ENCODE measurements at places on chromosomes 6 and 20.

DNA sequence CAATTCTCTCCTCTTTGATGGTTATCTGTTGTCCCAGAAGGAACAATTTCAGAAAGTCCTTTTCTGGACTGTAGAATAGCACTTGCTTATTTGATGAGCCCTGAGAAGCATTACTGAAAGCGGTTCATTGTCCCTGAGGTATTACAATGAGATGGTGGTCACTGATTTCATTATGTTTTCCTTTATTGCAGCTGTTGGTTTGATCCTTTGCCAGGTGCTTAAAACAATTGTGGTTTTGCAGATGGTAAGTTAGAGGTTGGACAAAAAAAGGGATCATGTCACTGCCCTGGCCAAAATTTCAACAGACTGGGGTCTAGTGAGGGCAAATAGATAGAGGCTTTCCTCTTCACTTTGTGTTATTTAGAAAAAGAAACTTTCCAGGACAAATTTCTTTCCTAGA, 61.9 kb downstream of the ESR1 start:
- no peak for DNase-seq

DNA sequence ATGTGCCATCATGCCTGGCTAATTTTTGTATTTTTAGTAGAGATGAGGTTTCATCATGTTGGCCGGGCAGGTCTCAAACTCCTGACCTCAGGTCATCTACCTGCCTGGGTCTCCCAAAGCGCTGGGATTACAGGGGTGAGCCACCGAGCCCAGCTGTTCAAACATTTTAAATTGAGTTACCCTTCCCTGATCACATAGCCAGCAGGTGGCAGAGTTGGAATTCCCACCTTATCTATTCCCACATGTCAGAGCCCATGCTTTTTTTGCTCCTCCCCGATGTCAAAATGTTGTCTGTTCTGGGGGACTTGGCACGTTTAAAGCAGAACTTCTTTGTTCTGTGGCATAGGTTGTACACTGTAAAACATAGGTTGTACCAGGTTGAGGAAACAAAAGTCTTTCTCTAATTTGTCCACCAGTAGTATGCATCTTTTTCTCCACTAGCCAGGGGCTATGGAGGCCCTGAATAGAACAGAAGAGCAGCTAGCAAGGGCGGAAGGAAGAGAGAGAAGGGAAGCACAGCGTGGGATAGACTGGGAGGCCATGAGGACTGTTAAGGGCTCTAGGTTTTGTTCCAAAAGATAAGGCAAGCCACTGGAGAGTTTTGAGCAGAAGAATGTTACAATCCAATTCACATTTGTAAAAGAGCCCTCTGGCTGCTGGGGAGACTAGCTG, 7.3 kb upstream of the LBP start:
- DNase-seq = no peak

- DNase-seq = no peak
These were observed 579.9 kb downstream of the MAFB start for GRCh38 chr20:40109136-40109535.

- no peak for DNase-seq
These were observed 429.6 kb downstream of the EPM2A start for GRCh38 chr6:145305670-145306069.

DNA sequence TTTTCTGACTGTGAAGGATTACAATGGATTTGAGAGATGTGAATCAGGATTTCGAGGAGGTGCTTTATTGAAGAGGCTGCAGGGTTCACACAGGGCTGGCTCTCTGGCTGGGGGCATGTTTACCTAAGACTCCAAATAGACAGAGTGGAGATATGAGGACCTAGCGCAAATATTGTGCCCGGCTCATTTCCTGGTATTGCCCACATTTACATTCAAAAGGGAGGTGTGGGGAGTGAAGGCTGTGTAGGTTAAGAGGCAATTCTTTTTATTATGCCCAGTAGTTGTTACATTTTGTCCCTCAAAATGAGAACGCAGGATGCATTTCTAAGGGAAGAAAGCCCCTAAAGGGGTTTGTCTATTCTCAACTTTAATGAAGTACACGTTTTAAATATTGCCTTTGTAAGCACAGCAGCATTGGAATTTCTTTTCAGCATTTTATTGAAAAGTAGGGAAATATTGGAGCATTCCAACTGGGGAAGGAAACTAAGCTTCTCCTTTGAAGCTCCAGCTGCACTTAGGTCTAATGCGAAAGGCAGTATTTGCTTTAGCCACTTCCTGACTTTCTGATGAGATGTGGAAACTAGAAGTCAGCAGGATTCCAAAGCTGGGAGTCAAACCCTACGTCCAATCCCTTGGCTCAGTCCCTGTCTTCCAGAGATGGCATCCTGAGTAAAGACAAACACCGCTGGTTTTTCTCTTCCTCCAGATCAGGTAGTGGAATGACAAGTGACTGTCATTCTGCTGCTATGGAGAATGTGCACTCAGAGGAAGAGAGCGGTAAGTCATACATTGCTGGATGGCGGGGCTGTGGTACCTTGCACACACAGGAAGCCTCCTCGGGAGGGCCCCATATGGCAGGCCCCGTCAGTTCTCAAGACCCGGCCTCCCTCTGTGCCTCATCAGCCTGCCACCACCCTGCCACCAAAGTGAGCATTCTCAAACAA, 70.7 kb downstream of the MYB start:
- DNase-seq = no peak

DNA sequence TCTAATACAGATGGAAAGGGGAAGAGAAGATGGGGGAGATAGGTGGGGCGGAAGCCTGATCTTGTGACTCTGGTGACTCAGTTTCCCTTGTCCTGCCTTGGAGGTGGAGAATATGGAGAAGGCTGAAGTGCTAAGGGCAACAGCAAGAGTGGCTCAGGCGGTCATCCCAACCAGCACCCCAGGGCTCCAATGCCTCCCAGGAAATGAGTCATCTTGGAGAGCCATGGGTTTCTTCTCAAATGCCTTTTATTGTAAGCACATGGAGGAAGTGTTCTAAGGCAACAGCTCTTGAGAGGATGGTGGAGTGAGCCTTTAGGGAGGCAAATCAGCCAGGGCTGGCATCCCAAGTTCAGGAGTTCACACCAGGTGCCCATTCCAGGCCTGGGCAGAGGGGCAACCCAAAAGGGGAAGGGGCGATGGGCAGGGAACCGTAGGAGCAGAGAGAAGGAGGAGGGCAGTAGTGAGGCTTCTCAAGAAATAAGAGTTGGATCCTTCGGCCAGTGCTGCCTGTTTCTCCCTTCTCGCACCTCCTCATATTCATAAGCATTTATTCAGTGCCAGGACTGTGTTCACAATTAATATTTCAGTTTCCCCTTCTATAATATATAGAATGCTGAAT, 13.2 kb upstream of the AHCY start:
- DNase-seq = no peak

DNA sequence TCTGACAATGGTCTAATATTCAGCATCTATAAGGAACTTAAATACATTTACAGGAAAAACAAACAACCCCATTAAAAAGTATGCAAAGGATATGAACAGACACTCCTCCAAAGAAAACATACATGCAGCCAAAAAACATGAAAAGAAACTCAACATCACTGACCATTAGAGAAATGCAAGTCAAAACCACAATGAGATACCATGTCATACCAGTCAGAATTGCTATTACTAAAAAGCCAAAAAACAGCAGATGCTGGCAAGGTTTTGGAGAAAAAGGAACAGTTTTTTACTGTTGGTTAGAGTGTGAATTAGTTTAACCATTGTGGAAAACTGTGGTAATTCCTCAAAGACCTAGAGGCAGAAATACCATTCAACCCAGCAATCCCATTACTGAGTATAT, 339.0 kb upstream of the ADGRB3 start:
- no peak for DNase-seq

GRCh38 chr6:3987053-3987452, 91.9 kb downstream of the FAM217A start:
- DNase-seq = no peak

All from NCI-H1436 treated with DMSO at 0.1 percent for 48 hours (cell line).